Fibroblast of lung (primary cell): ENCODE measurements at places on chromosomes 11 and 22.

- no peaks in the 10 kb centered on the region for H3K4me1 ChIP-seq
- no peaks in the 10 kb centered on the region for H3K27me3 ChIP-seq
- no peaks in the 10 kb centered on the region for H3K36me3 ChIP-seq
- no peak overlapping the region for H3K4me3 ChIP-seq
Observed at GRCh38 chr11:60251485-60252212, 8.7 kb upstream of the MS4A4E start.

DNA sequence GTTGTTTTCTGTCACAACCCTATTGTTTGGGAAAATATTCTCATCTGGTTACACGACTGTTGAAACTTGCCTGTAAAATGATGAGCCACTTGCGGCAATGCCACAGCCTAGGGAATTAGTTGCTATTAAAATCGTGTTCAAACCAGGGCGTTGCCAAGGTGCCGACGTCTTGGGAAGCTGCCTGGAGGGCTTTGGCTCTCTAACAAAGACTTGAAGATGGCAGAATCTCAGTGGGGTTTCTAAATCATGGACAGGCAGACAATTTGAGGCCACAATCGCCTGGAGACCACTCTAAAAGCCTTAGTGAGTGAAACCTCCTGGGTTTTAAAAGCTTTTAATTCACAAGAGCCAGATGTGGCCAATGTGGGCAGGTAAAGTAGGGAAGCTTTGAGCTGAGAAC, 117.2 kb upstream of the BMAL1 start:
- no peaks in the 10 kb centered on the region for H3K36me3 ChIP-seq
- no peak for DNase-seq
- no peaks in the 10 kb centered on the region for H3K4me1 ChIP-seq

DNA sequence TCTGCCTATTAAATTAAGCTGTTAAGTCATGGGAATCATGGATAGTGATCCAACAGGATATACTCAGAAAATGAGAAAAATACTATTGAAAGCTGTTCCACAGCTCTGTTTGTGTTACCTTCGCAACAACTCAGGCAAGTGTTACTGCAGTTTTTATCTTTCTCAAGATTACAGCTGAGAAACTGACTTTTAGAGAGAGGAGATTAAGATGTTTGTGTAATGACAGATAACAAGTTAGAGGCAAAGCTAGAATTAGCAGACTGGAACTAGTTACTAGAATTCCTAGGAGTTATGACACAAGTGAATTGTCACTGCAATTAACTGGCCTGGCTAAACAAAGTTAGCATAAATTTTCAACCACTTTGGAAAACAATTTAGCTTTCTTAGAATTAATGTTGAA, 1.6 kb downstream of the SLN start:
- H3K27ac ChIP-seq, result no peak overlapping the region
- no peak overlapping the region for H3K4me3 ChIP-seq
- no peak for DNase-seq
- H3K36me3 ChIP-seq, result no peaks in the 10 kb centered on the region

GRCh38 chr11:85742873-85743275, 56.9 kb upstream of the CCDC89 start:
- H3K4me1 ChIP-seq, result no peaks in the 10 kb centered on the region
- DNase-seq, result no peak
- no peaks in the 10 kb centered on the region for H3K27me3 ChIP-seq
- peaks cover 2% of the 10 kb centered on the region for H3K36me3 ChIP-seq

DNA sequence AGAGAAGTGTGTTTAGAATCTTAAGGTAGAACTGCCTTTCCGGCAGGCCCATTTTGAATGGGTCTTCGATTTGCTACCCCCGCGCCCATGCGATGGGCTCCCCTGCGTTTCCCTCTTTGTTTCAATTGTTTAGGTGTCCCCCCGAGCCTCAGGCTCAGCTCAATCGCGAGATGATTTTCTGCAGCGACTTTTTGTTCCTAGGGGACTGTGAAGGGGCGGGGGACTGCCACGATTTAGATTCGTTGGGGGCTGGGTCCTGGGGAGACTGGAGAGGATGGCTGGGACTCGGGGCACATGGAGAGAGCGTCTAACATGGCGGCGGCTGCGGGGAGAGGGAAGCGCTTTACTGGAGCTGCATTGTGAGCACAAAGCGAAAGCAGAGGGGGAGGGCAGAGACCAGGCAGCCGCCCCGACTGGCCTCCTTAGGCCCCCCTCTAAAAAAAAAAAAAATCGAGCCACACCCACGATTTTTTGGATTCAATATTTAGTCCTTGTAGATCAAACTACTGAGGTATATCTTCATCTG, 1.7 kb downstream of the CAPRIN1 start:
- peaks cover 4% of the 10 kb centered on the region for H3K36me3 ChIP-seq
- peak overlapping the region; percentile 72 for H3K27ac ChIP-seq
- H3K4me1 ChIP-seq, result peaks cover 6% of the 10 kb centered on the region
- peak; percentile 77 for DNase-seq
- H3K27me3 ChIP-seq, result no peaks in the 10 kb centered on the region
- H3K4me3 ChIP-seq, result peak overlapping the region; percentile 89

DNA sequence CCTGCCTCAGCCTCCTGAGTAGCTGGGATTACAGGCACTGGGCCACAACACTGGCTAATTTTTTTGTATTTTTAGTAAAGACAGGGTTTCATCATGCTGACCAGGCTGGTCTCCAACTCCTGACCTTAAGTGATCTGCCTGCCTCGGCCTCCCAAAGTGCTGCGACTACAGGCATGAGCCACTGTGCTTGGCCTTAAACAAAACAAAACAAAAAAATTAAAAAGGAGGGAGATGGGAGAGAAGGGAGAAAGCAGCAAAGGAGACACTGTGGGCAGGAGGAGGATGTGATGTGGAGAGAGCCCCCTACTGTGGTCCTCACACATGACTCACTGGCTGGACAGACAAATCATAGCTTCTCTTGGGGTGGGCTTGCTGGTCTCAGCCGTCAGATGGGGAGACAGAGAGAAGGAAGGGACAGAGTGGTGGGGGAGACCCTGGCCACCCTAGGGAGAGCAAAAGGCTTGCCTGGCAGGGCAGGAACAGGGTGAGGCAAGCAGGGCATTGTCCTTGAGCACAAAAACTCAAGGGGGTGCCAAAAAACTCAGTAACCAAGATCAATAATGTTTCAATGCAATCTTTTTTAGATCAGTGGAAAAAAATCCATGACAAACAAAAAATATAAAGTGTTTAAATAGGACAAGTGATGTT, 31.6 kb downstream of the TPST2 start:
- no peaks in the 10 kb centered on the region for H3K27me3 ChIP-seq
- no peak overlapping the region for H3K4me3 ChIP-seq
- H3K4me1 ChIP-seq, result peaks cover 4% of the 10 kb centered on the region
- peak; percentile 53 for DNase-seq
- no peak overlapping the region for H3K27ac ChIP-seq

DNA sequence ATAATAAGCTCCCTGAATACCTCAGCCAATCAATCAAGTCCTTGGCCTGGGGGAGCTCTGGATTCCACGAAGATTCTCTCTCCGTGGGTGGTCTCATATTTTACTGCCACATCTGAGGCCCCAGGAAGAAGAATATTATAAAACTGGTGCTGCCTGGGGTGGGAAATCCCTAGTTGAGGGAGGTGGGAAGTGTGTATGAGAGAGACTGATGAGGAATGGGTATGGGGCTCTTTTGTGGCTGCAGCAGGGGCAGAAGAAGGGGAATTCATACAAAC, 71.5 kb downstream of the SYN3 start:
- H3K36me3 ChIP-seq, result no peaks in the 10 kb centered on the region
- H3K27me3 ChIP-seq, result no peaks in the 10 kb centered on the region
- no peak overlapping the region for H3K27ac ChIP-seq
- DNase-seq, result no peak

GRCh38 chr11:131350872-131351271, 19.5 kb upstream of the NTM start:
- no peaks in the 10 kb centered on the region for H3K4me1 ChIP-seq
- H3K27ac ChIP-seq, result no peak overlapping the region
- H3K27me3 ChIP-seq, result no peaks in the 10 kb centered on the region
- H3K4me3 ChIP-seq, result no peak overlapping the region

DNA sequence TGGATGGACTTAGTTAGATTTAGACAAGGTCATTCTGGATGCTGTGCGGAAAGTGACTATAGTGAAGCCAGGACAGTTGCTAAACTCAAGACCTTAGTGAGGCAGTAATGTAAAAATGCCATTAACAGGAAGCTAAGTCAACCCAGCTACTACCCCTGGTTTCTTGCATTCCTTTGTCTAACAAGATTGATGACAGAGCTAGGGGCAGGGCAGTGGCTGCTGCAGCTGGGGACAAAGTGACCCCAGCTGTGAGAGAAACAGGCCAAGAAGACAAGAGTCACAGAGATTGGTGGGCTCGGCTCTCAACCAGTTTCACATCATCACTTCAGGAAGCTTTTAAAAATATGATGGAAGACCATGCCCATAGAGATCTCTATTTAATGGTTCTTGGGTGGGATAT, 110.4 kb upstream of the POU2AF2 start:
- no peak overlapping the region for H3K4me3 ChIP-seq
- H3K4me1 ChIP-seq, result no peaks in the 10 kb centered on the region
- no peaks in the 10 kb centered on the region for H3K36me3 ChIP-seq
- no peak overlapping the region for H3K27ac ChIP-seq
- no peak for DNase-seq
- H3K27me3 ChIP-seq, result no peaks in the 10 kb centered on the region

DNA sequence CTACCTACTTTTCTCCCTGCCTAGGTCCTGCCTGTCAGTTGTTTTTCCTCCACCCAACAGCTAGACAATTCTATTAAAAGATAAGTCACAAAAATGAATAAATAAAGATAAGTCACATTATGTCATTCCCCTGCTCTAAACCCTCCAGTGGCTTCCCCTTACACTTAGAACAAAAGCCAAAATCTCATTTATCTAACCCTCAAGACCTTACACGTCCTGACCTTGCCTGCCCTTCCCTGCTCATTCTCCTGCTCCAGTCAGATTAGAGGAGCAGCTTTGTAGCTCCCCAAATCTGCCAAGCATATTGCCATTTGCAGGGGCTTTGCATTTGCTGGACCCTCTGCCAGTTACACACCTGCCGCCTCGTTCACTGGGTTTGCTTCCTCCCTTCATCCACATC, 16.7 kb downstream of the KREMEN1 start:
- no peaks in the 10 kb centered on the region for H3K27me3 ChIP-seq
- no peaks in the 10 kb centered on the region for H3K36me3 ChIP-seq
- no peak overlapping the region for H3K27ac ChIP-seq
- peaks cover 3% of the 10 kb centered on the region for H3K4me1 ChIP-seq
- no peak overlapping the region for H3K4me3 ChIP-seq
- DNase-seq, result no peak

DNA sequence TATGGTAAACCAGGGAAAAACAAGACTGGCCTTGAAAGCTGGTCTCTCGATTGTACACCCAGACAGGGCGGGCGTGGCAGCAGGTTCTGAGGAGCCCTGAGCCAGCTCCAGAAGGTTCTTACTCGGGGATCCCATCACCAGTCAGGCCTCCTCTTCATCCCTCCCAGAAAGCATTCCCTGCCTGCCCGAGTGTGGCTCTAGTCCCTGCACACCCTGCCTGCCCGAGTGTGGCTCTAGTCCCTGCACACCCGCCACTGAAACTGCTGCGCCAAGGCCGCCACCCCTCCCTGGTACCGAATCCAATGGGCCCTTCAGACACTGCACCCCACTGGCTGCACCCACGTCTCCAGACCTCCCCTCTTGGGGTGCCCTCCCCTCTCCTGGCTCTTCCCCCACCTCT, 30.1 kb downstream of the KIAA0930 start:
- DNase-seq, result no peak
- no peak overlapping the region for H3K4me3 ChIP-seq
- no peaks in the 10 kb centered on the region for H3K27me3 ChIP-seq
- H3K4me1 ChIP-seq, result peaks cover 20% of the 10 kb centered on the region
- H3K27ac ChIP-seq, result peak overlapping the region; percentile 24
- H3K36me3 ChIP-seq, result peaks cover 2% of the 10 kb centered on the region

DNA sequence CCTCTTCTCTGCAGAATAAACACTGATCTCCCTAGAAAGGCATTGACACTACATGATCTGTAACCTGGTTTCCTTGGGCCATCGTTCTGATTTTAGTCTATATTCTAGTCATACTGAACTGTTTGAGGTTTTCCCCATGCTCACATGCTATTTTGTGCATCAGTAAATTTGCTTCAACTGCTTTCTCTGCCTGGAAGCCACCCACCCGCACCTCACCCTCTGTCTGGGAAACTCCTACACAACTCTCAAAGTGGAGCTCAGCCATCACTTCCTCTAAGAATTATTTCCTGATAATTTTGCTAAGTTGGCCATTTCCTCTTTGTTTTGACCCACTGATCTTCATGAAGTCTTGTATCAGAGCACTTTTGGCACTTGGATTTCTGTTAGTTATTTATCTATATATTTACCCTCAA, 36.1 kb downstream of the MMP20 start:
- no peak overlapping the region for H3K27ac ChIP-seq
- no peaks in the 10 kb centered on the region for H3K36me3 ChIP-seq
- H3K4me1 ChIP-seq, result no peaks in the 10 kb centered on the region
- H3K4me3 ChIP-seq, result no peak overlapping the region
- no peaks in the 10 kb centered on the region for H3K27me3 ChIP-seq

DNA sequence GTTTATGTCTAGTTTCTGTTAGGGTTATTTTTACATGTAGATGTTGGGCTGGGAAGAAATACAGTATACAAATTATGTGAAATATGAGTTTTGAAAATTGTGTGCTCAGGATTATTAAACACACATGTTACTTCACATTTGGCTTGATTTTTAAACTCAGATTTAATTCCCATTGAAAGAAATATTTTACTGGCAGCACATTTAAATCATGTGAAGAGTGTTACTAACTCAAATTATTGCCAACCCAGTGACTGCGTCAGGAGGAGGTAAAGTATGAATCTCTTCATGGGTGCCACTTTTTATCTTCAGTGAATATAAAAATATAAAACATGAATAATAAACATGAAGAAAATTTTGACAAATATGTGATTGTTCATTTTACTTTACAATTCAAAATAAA, 457.5 kb upstream of the CCDC179 start:
- H3K36me3 ChIP-seq, result no peaks in the 10 kb centered on the region
- H3K4me3 ChIP-seq, result no peak overlapping the region
- no peaks in the 10 kb centered on the region for H3K27me3 ChIP-seq
- no peak overlapping the region for H3K27ac ChIP-seq
- no peak for DNase-seq

GRCh38 chr11:131766637-131767036, 396.2 kb downstream of the NTM start:
- DNase-seq, result peak; percentile 45
- H3K36me3 ChIP-seq, result no peaks in the 10 kb centered on the region
- no peak overlapping the region for H3K4me3 ChIP-seq
- H3K27me3 ChIP-seq, result no peaks in the 10 kb centered on the region
- H3K4me1 ChIP-seq, result peaks cover 4% of the 10 kb centered on the region

DNA sequence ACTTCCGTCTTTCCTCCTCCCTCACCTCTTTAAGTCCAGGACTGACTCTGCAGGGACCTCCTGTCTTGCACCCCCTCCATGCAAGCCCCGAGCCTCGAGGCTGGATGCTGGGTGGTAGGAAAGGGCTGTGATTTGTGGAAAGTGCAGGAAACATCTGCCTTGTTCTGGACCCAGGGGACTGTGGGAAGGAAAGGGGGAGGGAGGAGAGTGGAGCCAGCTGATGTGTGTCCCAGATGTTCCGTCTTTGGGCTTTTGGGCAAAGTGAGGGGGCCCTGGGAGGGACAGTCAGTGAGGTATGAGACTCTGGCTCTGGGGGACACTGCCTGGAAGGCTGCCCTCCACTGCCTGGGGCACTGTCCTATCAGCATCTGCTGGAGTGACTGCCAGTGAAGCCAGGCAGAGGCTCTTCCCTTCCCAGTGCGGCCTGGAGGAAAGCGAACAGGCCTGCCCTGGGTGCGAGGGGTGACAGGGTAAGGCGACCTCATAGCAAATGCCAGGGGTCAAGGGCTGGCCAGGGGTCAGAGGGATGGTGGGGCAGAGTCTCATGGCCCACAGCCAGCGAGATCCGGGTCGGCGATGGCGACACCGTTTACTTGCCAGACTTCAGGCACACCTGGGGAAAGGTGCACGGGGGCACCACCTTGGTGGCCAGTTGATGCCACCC, 1.7 kb downstream of the MRGPRD start:
- no peaks in the 10 kb centered on the region for H3K4me1 ChIP-seq
- no peak for DNase-seq
- peaks cover 10% of the 10 kb centered on the region for H3K27me3 ChIP-seq
- H3K27ac ChIP-seq, result no peak overlapping the region
- no peaks in the 10 kb centered on the region for H3K36me3 ChIP-seq
